Endothelial cell of umbilical vein (primary cell): ENCODE measurements at places on chromosomes 11 and 22.

DNA sequence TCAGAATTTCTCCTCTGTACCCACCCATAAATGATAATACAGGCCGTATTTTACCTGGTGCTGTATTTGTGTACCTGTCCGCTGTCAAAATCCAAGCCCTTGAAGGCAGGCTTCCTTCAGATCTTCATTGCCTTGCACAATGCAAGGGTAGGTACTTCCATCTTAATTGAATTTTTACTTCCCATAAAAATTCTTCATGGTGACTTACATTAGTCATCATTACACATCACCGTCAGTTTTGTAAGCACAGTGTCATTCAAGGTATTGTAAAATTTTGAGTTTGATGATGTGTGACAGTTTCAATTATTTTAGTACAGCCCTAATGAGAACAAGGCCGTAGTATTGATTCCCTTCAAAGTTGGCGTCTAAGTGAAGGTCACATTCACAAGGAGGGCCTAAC, 770 bp upstream of the TSG101 start:
- peak; percentile 56 for DNase-seq

DNA sequence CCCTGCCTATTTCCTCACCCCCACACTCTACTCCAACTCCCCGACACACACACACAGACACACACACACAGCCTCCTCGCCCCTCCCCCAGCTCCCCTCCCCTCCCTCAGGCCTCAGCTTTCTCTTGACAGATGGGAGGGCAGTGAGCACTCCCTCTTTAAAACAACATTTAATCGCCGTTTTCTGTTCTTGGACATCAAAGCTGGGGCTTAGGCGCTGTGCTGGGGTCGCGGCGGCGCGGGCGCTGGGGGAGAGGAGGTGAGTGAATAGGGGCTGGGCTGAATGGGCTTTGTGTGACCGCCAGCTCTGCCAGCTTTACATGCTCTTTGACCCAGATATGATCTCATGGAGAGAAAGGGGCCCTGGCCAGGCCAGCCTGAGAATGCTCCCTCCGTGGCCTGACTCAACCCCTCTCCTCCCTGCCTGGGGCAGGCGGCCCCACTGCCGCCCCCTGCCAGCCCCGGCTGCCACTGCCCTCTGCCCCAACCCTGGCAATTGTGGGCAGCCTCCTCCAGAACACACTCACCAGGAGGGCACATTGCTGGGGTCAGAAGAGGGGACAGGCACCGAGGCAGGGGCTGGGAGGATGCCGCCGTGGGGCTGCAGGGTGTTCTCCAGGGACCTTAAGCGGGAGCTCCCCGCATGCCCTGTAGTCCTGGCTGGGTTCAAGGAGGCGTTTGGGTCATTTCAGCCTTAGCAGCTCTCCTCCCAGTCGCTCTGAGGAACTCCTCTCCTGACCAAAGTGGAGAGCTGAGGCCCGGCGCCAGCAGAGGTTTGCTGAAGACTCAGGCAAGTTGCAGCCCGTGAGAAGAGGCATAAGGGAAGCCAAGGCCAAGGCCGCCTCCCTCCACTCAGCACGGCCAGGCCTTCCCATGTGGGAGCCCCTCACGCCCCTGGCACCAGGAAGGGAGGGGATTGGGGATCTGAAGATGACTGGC, 38.3 kb upstream of the NNMT start:
- DNase-seq: peak; percentile 42

DNA sequence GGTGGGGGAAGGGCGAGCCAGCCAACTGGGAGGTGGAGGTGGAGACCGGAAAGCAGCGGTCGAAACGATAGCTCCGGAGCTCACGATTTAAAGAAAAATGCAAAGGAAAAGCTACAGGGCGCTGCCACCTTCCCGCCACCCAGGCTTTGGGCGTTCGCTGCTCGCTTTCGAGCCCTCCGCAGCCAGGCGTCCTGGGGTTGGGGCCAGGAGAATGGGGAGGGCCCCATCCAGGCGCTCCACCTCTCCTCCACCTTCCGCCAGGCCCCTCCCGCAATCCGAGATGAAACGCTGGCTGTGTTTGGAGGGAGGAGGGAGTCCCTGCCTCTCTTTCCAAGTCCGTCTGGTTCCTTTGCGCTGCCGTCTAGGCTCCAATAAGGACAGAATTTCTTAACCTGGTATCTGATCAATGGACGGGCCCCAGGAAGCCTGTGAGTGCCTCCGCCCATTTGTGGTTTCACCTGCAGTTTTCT, 483 bp upstream of the ABTB2 start:
- DNase-seq: peak; percentile 49

GRCh38 chr22:32794449-32795213, 6.9 kb upstream of the TIMP3 start:
- DNase-seq: no peak

DNA sequence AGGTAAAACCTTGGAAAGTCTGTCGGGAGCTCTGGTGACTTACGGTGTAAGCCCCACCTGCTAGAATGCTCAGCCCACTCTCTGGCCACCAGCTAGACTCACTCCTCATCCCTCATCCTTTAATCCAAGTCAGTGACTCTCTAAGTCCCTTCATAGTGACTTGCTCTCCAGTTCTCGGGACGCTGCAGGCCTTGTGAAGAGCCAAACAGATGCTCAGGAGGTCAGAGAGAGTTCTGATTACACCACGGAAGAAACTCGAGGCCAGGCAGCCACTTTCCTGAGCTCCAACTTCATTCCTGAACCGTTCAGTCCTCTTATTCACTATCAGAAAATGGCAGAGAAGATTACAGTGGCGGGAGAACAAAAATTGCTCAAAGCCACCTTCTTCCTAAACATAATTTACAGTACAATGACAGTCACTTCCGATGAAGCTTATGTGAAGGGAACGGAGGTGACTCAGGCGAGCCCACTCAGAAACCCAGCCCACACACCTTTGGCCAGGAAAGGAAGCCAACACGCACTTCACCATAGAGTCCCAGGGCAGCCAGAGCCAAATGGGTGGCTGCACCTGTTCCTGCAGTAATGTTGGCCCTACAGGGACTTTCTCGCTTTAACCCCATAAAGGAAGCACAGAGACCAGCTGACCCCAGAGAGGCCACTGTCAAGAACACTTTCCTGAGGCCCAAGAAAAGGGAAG, 100.4 kb downstream of the GALNT18 start:
- no peak for DNase-seq

DNA sequence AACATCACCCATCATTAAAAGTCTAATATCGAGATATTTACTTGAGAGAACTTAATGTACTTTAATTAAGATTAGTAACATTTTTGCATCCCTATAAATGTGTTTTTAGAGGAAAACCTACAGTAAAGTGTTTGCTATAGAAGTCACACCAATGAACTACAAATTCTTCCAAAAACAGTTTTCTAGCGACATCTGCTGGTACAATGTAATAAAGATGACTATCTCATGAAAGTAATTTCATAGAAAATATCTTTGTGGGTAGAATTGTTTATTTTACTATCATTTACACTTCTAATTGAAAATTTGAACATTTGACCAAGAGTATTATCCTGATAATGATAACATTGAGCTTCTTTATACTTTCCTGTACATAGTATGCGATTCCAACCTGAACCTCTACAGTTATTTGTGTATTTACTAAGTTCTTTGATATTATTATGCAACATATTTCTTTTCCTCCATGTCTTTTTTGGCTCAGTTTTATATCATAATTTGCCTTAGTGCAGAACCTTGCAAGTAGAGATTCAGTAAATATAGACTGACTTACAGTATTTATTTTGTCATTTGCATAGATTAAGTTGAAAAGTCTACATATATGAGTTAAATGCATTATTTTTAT, 252.7 kb downstream of the TMEM135 start:
- peak; percentile 75 for DNase-seq

DNA sequence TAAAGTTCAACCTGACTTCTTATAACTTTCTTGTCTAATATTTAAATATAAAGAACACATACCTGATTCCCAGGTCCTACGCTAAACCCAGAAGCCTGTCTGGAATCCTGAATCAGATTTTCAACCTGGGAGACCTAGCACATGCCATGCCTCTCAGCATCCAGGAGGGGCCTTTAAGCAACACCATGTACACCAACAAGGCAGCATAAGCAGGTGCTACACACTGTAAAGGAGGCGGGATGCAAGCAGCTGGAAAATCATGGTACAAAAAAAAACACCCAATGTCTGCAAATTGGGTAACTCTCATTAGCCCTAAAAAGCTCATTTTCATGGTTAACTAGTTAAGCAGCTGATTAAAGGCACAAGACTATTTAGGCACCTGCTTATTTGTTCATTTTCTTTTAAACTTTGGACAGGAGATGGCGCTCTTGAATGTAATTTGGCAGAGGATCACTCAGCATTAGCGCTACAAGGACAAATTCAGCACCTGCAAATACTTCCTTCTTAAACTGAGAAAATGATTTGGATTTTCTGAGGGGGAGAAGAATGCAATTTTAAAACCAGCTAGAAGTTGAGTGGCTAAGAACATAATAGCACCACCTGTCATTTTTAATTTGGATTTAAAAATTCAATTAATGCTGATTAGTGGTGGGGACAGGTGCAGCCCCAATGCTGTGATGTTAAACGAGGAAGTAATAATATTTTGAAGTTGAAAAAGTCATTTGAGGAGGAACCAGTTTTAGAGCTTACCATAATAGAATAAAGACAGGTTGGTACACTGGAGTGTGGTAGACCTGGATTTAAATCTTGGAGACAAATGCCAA, 104.0 kb downstream of the FAR1 start:
- peak; percentile 72 for DNase-seq

DNA sequence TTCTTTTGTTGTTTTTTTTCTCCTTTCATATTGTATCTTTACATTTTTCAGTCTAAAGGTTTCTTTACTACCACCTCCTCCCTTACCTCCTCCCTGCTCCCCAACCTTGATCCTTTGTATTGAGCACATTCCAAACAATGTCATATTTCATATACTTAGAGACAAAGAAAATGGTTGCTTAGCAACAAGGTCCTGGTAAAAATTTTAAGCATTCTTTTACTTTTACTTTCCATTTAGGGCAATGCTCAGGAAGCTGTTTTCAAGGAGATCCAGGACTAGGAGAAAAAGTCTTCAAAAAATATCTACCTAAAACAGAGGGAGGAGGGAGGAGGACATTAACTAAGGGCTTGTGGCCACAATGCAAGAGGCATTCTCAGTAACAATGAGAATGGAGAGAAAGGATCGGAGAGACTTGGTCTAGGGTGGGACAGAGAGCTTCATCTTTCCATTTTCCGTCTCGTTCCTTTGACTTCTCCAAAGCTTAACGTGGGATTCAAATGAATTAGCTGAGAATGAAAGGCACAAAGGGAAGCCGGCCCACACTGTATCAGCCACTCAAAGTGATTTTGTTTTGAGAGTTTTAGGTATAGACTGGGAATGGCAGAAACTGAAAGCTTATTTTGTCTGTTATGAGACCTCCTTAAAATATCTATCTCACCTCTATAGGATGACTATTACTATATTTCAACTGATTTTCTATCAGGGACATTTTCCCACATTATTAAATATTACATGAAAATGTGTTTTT, 455.7 kb downstream of the RAB38 start:
- DNase-seq: no peak

GRCh38 chr11:88814076-88814475, 251.7 kb downstream of the GRM5 start:
- no peak for DNase-seq

DNA sequence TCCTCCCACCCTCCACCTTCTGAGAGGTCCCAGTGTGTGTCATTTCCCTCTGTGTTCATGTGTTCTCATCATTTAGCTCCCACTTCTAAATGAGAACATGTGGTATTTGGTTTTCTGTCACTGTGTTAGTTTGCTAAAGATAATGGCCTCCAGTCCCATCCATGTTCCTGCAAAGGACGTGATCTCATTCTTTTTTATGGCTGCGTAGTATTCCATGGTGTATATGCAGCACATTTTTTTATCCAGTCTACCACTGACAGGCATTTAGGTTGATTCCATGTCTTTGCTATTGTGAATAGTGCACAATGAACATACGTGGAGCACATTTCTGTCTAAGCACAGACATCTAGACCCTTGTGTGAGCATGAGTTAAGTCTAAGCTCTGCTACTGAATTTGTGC, 5.7 kb downstream of the CD3E start:
- DNase-seq: no peak

DNA sequence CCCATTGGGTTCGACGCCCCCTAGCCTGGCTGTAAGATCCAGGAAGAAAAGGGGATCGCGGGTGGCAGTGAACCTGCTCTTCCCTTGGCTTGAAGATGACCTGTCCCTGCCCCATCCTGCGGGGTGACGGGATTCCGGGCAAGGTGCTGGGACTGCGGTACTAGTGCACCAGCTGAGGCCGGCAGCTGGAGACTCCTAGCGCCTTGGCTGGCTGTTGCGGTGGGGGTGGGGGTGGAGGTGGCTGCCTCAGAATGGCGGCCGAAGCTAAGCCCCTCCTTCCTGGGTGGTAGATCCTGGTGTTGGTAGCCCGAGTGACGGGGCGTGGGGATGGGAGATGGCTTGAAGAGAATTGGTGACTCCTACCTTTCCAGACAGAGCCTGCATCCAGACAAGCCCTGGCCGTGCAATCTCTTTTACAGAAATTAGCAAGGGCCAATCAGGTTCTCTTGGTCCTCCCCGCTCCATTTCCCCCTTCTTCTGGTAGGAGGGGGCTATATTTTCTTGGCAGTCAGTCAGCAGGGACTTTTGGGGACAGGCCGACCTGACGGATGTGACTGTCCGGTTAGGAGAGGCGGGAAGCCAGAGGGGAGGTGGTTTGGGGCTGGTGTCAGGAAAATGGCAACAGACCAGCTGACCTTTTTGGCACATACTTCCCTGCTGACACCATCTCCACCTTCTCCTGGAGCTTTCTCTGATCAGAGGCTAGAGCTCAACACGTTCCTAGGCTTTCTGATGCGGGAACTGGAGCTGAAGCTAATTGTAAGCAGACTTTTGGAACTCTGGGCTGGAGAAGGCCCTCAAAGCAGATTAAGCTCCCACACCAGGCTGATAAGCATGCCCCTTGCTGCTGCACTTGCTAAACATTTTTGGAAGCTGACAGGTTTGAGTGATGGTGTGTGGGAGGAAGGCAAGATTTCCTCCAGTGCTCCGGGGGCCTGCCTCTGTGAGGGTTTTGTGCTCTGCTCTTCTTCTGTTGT, 2.0 kb downstream of the NAV2 start:
- DNase-seq: peak; percentile 61

- DNase-seq: no peak
These were observed 60.6 kb upstream of the ARHGAP20 start for GRCh38 chr11:110772863-110773262.

DNA sequence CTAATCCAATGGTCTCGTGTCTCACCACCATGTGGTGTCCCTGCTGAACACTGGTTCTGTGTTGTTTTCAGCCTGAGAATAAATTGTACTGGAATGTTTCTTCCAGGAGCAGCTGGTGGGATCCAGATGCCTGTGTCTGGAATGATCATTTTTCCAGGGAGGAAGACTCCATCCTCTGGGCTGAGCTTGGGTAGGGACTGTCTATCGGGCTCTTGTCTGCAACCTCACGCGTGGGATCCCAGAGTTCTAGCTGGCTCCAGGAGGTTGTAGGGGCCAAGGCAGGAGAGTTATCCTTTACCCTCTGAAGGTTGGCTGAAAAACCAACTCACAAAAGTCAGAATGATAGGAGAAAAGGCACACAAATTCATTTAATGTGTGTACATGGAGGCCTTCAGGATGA, 144.1 kb upstream of the B3GAT1 start:
- no peak for DNase-seq

DNA sequence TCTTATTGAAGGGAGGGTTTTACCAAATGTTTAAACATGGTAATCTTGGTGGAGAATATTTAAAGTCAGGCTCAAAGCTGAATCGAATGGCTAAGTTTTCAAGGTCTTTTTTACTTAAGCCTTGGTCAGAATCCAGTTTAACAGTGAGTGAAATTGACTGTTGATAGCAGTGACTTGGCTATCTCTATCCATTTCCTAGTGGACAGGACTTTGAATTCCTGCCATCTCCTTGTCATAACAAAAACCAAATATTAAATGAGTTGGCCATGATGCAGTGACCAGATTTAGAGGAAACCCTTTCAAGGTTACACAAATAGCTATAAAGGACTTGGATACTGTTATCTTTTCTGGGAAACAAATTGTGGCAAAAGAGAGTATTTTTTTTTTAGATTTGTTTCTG, 92.0 kb downstream of the JRKL start:
- no peak for DNase-seq
